ENCODE measurements at places on chromosomes 7 and 10.

- DNase-seq: no peak
Observed at GRCh38 chr7:92303761-92304160, 58.0 kb downstream of the ANKIB1 start.

DNA sequence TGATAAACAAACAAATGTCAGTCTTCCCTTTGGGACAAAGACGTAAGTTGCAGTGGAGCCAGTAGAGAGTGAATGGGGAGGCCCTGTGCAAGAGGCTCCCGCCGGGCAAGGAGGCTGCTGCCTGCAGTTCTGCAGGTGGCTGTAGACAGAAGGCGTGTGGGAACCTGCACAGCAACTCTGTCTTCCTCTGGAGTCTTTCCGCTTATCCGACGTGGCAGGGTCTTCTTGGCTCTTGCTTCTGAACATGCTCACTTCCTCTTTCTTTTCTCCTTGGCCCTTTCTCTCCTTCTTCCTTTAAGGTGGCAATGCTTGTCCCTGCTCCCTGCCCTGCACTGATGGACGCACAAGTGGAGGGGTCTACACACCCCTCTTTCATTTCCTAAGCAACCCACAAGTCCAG, 122.5 kb downstream of the HIPK2 start:
- no peak for DNase-seq

- DNase-seq: no peak
Observed at GRCh38 chr10:82980321-82980720, 1105.3 kb downstream of the NRG3 start.

DNA sequence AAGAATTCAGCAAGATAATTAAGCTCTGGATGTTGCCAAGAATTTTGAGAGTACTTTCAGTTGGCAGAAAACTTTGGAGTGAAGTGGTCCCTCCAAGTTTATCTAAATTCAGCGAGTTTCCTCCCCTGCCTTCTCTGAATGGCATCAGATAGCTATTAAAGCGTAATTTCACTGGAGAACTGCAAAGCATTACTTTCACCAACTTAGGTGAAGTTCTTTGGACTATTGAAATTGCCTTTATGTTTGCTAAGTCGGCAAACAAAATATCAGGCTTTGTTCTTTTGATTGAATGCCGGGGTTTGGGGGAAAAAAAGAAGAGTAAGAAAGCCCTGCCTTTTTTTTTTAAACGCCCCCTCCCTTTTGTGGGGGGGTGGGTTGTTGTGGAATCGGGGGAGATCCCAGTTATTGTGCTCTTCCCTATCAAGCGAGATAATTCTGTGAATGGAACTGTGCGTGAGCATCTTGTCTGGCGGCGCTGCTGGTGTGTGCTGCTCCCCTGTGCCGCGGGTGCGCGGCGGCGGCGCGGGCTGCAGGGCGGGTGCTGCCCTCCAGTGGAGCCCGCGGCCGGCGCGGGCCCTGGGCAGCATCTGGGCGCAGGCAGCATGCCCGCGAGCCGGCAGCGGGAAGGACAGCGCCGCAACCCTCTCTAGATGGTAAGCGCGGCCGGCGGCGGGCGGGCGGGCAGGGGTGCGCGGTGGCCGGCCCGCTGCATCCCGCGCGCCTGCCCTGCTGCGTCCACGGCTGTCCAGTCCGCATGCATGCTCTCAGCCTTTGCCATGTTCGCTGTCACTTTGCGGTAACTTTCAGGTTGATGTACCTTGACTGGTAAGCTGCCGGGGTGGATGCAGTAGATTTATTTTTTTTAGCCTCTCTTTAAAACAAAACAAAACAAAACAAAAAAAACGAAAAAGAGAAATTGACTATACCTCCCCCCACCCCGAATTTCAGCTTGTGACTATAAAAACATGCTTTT, 176.5 kb downstream of the TCF7L2 start:
- DNase-seq: no peak

DNA sequence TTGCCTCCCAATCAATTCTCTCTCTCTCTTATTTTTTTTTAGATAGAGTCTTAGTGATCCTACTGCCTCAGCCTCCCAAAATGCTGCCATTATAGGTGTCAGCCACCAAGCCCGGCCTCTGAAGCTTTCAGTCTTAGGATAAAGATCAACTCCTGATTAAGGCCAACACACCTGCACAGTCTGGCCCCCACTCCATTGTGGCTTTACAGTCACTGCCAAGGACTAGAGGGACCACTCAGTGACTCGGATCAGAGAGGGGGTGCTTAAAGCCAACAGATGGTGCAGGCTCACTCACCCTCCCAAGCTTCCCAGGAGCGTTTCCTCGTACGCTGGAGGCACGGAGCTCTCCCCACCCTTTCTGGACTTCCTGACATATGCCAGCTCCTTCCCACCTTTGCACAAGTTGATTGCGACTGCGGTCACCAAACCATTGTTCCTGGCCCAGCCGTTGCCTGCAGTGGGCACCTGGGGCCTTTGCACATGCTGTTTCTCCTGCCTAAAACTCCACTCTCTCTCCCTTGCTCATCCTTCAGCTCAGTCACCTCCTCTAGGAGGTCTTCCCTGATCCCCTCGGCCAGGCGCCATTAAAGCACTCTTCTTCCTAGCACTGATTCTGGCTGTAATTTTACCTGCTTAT, 1.7 kb upstream of the CDH23 start:
- DNase-seq: no peak

- DNase-seq: peak; percentile 33
Observed at GRCh38 chr10:96130326-96130995, 364 bp downstream of the ZNF518A start.

GRCh38 chr7:32062150-32062549, 8.1 kb downstream of the PDE1C start:
- no peak for DNase-seq

DNA sequence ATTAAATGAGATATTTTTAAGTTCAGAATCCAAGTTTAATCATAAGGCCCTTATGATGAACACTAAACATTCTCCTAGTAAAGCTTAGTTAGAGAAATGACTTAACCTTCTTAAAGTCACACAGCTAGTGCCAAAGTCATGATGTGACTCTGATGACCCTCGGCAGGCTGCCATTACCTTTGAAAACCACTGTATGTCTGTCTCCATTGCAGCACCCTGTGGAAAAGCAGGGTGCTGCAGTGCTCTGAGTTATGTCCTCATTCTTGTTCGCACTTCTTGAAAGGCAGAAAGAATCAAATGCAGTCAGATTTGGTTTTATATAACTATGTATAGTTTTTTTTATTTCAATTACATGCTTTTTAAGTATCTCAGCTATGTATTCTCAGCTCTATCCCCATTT, 105.0 kb downstream of the PHTF2 start:
- no peak for DNase-seq

DNA sequence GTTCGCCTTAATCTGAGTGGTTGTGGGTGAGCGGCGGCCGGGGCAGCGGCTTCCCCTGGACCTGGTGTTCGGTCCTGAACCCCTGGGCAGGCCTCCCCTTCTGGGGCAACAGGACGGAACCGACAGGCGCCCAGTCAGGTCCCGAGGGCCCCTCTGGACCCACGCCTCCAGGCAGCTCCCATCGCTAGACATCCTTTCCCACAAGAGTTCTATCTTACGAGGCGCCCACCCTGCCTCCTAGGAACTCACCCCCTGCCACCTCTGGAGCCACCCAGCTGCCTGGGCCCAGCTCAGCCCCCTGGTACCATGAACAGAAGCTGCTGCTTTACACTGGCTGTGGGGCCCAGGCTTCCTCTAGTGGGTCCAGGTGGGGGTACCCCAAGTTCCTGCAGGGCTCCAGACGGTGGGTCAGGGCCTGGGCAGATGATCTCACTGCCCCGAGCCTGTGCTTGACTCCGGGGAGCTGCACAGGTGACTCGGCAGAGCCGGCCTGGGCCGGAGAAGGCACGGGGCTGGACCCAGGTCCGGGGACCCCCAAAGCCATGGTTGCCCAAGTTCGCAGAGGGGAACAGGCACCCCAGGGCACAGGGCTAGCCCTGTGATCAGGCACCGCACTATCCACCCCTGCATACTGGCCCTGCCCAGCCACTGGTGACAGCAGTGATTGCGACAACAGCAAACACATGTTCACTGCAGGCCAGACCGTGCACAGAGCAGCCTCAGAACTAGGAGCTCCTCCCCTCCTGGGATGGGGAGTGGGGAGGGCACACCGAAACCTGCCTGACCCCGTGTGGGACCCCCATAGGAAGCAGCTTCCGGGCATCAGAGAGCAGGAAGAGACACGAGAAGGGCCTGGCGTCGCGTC, 180.3 kb downstream of the ELFN1 start:
- DNase-seq: no peak

DNA sequence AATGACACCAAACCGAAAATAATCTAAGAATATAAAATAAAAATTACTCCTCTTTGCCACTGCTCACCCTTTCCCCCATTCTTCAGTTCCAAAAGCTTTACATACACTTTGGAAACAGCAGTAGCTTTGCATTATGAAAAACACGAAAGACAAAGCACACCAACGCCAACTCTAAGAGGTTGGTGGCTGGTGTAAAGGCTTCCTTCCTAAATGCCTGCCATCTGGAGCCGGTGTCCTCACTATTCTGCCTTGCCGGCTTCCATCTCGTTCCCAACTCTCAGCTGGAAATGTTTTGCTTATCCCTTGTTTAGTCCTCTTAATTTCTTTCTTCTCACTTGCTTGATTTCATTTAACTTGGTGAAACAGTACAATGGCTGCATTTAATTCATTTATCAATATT, 281.1 kb upstream of the LRRN3 start:
- DNase-seq: no peak

GRCh38 chr10:79399223-79399831, 46.1 kb downstream of the ZCCHC24 start:
- DNase-seq: no peak

- no peak for DNase-seq
Observed at GRCh38 chr10:33618196-33618595, 283.7 kb upstream of the NRP1 start.

GRCh38 chr10:12699258-12699700, 302.2 kb downstream of the CCDC3 start:
- no peak for DNase-seq

DNA sequence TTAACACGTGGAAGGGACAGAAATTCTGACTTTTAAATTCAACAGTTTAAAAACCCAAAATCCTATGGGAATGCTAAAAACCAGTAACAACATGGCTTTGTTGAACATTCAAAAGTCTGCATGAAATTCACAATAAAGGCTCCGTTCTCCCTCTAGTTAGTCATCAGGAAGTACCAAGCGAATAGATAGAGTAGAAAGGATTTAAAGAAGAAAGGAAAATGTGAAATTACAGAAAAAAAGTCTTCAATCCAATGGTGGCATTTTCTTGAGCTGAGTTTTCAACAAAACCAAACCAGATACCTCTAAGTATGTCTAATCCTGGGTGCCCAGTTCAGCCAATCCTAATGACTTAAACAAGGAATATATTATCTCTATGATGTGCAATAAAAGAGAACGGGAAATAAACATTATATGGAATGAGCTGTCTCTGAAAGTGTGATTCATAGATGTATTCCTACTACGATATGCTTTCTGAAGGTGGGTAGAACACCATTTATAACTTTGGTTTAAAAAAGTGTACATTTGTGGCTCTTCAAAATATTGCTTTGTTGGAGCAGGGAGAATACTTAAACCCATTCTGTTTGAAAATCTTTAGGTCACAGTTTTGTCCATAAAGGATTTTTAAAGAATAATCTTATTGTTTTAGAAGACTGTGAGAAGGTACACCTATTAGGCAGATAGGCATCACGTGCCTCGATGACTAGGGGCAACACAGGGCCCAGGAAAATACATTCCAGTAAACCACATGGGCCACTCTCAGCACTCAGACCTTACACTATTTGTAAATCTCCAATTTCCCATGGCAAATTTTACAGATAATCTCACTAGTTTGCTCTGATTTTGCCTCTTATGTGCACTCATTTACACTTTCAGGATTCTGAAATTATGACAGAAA, 87.7 kb downstream of the CUBN start:
- DNase-seq: no peak

- DNase-seq: no peak
Observed at GRCh38 chr7:137147338-137147720, 196.2 kb downstream of the PTN start.

DNA sequence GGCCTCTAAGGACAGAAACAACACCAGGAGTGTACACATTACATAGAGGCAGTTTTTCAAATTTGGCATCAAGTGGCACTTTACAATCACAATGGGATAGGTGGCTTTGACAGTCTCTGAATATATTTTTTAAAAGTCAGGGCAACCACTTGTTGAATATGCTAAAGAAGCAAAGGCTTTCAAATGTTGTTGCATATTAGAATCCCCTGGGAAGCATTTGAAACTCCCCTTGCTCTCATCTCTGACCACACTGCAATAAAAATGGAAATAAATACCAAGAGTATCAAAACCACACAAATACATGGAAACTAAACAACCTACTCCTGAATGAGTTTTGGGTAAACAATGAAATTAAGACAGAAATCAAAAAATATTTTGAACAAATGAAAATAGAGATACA, 106.5 kb upstream of the RAB11FIP2 start:
- no peak for DNase-seq

DNA sequence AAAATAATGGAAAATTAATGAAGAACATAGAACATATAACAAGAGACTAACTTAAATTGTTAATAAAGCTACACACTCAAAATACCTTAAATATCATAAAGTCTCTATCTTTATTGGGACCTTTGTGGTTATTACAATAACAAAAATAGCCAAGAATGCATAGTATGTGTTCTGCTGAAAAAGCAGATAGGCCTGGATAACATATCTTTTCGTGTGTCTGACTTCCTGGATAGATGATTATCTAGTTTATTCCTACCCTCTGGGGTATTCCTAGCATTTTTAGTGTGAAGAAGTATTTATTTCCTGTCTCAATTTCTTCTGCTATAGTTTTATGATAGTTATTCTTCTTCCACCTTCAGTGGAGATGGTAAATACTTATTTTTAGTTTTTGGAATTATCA, 36.5 kb downstream of the CALCR start:
- DNase-seq: no peak

DNA sequence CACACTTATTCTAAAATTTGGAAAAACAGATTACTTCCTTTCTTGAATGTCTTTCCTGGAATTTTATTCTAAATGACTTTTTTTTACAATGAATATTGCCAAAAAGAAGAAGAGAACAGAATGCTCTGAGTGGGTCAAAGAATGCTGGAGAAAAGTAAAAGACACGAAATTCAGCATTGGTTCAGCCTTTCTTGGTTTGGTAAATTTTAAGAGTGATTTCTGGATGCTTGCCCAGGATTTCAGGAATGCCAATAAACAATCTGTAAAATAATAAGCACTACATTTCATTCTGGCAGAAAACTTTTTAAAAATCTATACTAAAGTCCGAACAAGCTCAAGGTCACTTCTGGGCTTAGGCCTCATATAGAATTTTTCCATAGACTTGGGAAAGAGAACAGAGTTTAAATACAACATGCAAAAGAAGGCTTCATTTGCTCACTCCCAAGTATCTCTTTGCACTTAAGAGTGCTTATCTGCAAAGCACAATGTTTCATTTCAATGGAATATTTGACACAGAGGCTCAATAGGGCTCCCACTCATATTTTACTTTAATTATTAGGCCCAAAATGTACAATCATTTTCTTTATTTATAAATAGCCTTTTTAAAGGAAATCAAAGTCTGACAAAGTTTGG, 359.5 kb upstream of the ANKRD30A start:
- no peak for DNase-seq

GRCh38 chr7:111031916-111032315, 59.0 kb upstream of the LRRN3 start:
- no peak for DNase-seq

- no peak for DNase-seq
Observed at GRCh38 chr10:113438652-113439051, 114.2 kb upstream of the HABP2 start.

GRCh38 chr7:137983323-137984008, 18.4 kb downstream of the CREB3L2 start:
- DNase-seq: no peak

All from D721Med (cell line).